Left forelimb (tissue), 1 donor: ENCODE measurements at places on chromosomes 5 and 9.

DNA sequence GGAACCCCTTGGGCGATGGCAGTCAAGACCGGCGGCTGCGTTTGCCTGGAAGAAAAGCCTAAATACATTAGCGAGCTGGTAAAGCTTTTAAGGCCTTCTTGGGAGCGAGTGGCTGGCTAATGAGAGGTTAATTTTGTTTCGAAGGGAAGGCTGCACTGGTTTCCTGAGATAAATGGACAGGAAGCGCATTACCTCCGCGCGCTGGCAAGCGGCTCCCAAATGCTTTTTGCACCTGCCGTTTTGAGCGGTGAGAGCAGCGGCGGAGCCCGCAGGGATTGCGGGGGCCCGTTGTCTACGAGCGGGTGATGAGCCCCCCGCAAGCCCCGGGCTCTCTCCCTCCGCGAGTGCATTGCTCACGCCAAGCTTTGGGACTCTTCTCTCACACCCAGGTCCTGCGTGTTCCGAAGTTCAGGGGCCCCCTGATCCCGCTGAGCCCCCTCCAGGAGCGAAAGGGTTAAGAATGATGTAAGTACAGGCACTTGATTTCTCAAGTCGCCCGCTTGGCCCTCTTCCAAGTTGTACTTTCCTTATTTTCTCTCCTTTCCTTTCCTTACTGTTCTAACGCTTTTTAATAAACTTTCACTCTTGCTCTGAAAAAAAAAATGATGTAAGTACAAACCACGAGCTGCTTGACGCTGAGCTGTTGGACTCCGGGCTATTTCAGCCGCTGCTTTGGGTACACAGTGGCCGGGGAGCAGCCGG is 3.1 kb upstream of the RGMB start:
- peak; percentile 76 for DNase-seq

DNA sequence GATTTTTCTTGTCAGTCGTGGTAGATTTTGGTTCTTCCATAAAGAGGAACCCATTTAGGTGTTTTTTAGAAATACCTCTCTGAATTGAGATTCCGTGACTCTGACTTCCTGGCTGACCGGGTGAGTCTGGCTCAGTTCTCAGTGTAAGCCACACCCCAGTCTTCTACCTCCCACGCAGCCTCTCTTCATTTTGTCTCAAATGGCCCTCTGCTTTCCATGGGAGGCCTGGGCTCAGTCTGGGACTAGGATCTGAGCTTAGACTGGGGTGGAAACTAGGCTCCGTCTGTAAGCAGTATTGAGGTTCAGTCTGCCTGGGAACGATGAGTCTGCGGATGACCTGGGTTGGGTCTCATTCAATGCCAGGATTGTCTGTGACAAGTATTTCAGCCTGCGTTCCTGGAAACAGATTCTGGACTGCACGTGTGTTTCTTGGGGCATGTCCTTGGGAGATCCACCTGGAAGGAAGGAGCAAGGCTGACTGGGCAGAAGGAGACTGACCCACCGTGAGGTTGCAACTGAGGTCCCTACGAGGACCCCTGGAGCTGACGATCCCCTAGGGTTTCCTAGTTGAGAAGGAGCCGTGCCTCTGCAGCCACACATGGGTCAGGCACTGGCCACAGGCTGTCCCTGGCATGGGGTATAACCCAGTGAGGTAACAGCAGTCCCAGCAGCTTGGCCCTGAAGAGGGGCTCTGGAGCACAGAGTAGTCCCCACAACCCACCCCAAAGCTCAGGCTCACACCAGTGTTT is 12.4 kb upstream of the CRB2 start:
- no peak for DNase-seq

GRCh38 chr5:38471709-38472108 is 84.7 kb downstream of the LIFR start:
- no peak for DNase-seq

DNA sequence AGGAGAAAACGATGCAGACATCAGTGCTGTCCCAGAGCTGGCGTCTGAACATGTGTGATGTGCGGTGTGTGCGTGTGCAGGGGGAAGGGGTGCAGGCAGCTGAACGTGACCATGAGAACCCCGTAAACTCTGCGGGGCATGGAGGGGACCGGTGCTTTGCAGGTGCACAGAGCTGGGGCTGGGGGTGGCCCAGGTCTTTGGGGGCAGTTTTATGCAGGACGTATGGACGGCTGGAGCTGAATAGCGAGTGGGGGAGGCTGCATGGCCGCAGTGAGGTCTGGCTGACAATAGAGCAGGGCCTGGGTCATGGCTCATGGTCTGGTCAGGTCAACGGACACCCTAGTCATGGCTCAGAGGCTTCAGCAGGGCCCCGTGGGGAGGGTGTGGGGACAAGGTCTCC is 3.3 kb upstream of the EXOC3 start:
- DNase-seq: no peak

DNA sequence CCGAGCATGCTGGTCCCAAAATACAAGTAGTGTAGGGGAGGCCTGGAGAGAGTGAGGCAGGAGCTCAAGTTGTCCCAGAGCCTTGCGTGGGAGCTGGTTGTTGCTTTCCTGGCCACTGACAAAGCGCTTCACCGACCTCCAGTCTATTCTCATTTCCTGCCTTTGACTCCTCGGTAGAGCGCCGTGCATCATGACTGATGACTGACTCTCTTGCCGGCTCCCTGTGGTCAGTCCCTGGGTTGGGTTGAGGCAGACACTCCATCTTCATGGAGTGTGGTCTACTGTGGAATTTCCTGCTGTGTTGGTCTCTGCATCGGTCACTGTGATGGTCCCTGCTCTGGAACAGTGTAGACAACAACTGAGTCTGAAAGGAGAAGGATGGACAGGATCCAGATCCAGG is 175.1 kb upstream of the S1PR3 start:
- DNase-seq: no peak

DNA sequence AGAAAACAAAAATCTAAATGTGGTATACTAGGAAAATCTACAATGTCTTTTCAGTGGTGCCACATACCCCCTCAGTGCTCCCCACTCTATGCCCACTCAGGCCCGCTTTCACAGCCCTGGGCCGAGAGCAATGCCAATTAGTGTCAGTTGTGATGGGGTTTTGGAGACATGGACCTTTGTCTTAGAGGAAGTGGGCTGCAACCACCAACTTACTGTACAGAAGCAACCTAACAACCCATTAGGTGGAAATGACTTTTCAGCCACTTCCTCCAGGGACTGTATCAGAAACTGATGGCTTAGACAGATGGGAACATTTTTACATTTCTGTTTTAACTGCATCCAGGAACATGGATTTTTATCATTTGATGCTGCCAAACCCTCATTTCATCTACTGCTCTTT is 268.0 kb downstream of the BNC2 start:
- no peak for DNase-seq

DNA sequence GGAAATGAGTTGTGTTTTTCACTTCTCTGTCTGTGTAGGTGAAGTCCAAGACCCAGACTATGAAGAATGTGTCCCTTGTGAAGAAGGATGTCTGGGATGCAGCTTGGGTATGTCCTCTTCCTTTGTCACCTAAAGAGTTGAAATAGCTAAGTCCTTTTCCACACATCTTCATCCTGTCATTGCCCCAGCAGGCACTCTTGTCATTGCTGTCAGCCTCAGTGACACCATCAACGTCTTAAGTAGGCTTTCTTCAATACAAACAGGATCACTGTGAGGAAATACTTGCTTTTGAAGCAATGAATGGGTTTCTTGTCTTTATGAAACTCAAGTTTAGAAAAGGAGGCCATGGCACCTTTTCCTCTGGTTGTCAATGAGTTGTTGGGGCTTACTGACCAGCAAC is 153.6 kb downstream of the RFK start:
- DNase-seq: no peak

GRCh38 chr5:15609076-15609725 is 109.2 kb downstream of the FBXL7 start:
- DNase-seq: no peak

DNA sequence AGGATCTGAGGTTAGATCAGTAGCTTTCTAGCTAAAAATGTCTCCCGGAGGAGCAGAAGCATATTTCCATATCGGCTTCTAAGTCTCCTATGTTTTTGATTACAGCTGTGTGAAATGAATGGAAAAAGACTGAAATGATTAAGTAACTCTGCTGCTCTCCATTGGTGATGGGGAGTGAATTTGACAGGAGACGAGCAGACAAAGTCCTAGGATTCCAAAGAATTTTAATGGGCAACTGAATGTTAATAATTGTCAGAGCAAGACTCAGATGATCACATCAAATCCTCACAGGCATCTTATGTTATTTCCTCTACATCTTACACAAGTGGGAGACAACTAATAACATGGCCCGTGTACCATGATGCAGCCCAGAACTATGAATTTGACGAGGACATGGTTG is 66.8 kb downstream of the LIX1 start:
- no peak for DNase-seq

GRCh38 chr9:120864719-120865118 is 12.3 kb downstream of the PHF19 start:
- DNase-seq: no peak

DNA sequence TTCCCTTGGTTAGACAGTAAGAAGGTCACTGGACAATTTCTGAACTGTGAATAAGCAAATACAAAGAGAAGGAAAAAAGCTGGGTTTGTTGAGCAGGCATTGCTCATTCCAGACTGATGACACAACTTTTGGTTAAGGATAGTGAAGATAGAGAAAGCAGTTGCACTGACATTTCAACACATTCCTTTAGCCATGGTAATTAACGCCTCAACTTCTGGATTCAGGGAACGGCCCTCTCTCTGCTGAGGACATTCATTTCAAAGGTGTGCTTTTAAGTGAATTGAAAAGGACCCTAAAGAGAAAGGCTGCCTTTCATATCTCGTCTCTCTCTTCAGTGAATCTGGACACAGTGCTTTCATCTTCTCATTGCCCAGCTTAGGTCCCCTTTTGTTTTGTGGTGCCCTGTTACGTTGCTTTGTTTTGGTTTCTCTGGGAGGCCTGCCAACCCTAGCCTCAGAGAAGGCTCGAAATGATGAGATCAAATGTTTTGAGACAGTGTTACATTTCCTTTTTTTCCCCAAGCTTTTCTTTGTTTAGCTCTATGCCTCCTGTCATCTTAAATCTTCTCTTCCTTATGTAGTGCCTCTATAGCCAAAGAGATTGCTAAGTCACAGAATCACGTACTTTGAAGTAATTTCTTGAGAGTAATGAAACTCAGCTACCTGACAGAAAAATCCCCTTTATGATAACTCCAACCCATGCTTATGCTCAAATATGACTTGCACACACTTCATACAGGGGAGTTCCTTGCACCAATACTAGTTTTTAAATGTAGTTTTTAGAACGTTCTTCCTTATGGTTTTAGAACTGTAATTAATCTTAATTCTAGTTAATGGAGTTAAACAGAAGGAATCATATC is 94.4 kb upstream of the IFNE start:
- DNase-seq: no peak

GRCh38 chr5:72110394-72111013 is 3.2 kb downstream of the MAP1B start:
- no peak for DNase-seq

- DNase-seq: no peak
These were observed 199.4 kb downstream of the GAPVD1 start for GRCh38 chr9:125460883-125461635.

DNA sequence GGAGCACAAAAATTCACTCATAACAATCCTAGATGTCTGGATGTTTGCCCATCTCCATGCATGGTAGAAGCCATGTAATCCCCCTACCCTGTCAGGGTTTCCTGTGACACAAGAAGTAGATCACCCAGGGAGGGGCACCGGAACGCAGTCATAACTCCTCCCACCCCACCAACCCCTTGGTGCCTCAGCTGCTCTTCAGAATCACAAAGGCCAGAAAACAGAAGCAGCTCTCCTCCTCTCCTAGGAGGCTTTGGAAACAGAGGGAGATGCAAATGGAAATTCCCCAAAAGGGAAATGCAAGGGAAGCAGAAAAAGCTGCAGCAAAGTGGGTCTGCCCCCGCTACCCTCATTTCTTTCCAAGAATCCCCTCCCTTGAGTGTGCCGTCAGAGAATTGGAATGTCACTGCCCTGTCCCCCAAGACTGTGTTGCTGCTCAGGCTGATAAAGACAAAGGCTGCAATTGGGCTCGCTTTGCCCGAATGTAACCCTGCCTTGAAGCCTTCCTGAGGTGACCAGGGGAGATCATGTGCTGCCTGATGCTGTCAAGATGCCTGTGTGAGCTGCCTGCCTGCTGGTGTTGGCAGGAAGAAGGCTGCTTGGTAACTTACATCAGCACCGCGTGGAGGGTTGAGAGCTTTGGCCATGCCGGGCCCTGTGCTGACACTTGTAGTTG is 65.5 kb upstream of the ABCA1 start:
- no peak for DNase-seq

DNA sequence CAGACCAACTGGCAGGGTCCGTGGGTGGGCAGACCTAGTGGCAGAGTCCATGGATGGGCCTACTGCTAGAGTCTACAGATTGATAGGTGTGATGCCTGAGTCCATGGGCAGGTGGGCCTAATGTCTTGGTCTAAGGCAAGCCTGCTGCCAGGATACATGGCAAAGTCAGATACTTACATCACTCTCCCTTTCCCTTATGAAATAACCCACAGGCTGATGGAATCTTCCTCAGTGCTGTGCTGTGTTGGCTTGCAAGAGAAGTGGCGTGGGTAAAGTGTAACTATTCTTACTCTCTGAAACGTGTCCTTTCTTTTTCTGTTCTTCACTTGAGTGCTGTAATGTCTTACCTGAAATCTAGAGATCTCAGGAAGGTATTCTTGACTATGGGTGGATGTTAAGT is 67.3 kb upstream of the ADRB2 start:
- no peak for DNase-seq

- DNase-seq: no peak
These were observed 16.9 kb upstream of the ADRA1B start for GRCh38 chr5:159899067-159900049.

DNA sequence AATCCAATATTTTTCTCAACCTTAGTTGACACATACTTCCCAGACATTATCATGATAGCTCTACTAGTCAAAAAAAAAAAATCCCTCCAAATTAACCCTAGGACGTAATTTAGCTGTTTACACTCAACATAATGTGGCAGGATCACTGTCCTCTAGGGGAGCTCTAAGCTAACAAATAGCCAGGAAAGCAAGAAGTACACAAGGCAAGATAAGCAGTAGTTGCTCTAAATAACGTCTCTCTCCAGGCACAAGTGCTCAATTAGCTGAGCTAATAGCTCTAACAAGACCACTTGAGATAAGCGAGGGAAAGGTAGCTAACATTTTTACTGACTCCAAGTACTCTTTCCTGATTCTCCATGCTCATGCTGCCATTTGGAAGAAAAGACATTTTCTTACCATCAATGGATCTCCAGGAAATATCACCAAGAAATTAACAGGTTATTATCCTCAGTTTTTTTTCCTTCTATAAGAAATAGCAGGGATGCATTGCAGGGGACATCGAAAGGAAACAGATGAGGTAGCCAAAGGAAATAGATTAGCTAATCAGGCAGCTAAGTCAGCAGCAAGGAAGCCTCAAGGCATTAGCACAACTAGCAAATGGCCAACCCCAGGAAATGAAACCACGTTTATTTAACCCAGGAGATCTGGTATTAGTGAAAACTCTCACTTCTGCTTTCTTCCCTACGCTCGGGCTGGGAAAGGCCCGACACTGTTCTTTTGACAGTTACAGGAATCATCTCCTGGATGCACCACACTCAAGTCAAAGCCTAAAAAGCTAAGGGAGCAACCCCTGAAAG is 614.1 kb downstream of the PTPRD start:
- no peak for DNase-seq

- no peak for DNase-seq
These were observed 25.7 kb upstream of the GCNT4 start for GRCh38 chr5:75078027-75078426.
